ENCODE measurements at places on chromosomes 7 and 10.
A peak's percentile ranks its signal among the peaks of the same experiment; 100 is the strongest.

DNA sequence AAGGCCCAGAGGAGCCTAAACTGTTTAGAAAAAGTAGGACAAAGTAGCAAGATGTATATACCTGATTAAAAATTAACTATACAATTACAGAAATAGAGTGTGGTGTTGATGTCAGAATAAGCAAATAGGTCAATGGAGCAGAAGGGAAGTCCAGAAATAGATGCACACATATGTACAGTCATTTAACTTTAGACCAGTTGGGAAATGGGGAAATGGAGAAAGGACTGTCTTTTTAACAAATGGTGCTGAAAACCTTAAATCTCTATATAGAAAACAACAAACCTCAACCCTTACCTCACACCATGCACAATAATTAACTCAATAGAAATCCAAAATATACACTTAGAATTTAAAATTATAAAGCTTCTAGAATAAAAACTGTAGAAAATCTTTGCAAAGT lies 72.2 kb downstream of the CH25H start:
- ATAC-seq: no peak

DNA sequence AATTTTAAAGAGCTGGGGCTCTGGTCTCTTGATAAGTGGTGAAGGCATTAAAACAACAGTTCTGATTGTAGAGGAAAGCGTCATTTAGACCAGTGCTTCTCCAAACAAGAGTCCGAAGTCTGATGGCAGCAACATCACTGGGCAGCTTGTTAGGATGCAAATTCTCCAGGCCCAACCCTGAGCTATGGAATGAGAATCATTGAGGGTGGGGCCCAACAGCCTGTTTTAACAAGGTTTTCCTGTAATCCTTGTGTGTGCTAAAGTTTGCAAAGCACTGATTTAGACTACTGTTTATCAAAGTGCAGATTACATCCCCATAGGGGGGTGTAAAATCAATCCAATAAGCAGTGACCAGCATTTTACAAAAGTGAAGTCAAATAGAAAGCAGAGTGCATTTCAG lies 2.6 kb upstream of the ZNRF2 start:
- ATAC-seq: no peak

DNA sequence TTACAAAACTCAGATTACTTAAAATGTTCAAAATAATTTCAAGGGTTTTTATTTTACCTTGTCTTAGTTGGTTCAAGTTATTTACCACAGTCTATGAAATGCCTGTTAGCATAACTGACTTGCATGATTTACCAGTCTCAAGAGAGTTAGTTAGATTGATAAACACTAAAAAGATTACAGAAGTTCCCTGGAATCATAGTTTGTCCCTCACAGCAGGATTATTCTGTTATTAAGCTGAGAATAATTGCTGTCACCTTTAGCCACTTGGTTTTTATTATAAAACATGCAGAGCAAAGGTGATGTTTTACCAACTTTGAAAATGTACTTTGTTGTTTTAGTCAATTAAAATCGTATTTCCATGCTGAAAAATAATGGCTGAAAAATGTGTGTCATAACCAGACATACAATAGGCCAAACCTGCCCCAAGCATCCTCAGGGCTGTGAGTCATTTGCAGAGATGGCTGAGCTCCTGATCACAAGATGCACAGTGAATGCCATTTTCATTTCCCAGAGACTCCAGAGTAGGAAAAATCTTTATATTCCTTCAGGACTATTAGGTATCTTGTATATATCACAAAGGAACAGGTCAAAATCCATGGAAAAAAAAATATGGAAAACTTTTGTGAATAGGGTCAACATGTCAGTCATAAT lies 87.8 kb upstream of the DKK1 start:
- ATAC-seq: peak; percentile 54

- ATAC-seq: peak; percentile 13
Observed at GRCh38 chr7:1386623-1387220, 72.5 kb downstream of the MICALL2 start.

DNA sequence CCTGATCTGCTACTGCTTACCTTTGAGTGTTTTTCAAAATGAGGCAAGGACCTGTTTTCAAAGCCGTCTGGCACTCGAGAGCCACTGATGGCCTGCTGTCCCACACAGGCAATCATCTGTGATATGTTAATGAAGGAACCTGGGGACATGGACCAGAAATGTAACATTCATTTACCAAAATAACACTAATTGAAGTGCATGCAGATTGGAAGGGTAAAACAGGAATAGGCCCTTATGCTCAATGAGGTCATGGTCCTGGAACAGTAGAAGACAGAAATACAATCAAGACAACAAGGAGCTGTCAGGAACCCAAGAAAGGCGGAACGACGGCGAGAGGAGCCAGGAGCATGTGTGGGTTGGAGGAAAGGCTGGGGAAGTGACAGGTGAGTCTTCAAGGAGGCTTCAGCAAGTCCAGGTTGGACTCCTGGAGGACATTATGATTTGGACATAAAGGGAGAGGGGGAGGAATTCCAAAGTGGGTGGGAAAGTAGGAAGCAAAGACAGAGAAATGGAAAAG lies 28.3 kb downstream of the POLR3A start:
- no peak for ATAC-seq

DNA sequence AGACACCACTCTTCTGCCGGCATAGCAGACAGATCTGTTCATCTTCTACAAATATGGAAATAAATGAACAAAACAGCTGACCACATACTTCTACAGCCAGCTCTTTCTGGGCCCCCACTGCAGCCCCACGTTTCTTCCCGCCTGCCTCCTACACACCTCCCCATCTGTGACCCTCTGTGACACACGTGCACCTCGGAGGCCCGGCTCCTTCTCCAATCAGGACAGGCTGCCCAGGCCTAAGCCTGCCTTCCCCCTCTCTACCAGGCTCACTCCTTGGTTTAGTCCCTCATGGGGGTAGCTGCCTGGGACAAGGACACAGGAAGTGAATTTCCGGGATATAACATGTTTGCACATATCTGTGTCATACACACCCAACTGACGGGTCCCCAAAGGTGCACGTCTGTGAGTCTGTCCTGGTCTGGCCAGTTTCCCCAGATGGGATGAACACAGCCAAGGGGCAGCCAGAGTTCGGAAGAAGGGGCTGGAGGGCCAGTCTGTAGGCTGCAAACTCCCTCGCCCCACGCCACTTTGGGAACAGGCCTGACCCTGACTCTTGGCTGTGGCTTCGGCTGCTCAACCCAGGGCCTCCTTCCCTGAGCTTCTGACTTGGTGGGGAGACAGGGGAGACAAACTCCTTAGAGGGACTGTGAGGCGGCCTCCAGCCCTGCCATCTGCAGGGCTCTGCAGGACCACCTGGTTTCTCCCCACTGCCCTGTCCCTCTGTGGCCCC lies 30.3 kb downstream of the PITRM1 start:
- ATAC-seq: peak; percentile 17

GRCh38 chr7:155378959-155379871 lies 78.7 kb upstream of the EN2 start:
- no peak for ATAC-seq

DNA sequence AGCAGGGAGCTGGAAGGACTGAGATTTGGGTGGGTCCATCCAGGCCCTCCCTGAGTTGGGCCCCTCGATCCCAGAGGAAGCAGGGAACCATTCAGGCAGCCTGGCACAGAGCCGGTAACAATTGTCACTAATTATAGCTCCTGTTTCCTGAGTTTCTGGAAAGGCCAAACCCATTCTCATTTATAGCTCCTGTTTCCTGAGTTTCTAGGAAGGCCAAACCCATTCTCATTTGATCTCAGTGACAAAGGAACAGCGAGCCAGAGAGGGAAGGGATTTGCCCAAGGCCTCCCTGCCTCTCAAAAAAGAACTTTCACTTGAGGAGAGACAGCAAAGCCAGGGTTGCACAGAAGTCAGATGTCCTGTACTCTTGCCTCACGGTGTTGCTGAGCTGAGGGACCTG lies 521.9 kb downstream of the TYW1 start:
- ATAC-seq: no peak

DNA sequence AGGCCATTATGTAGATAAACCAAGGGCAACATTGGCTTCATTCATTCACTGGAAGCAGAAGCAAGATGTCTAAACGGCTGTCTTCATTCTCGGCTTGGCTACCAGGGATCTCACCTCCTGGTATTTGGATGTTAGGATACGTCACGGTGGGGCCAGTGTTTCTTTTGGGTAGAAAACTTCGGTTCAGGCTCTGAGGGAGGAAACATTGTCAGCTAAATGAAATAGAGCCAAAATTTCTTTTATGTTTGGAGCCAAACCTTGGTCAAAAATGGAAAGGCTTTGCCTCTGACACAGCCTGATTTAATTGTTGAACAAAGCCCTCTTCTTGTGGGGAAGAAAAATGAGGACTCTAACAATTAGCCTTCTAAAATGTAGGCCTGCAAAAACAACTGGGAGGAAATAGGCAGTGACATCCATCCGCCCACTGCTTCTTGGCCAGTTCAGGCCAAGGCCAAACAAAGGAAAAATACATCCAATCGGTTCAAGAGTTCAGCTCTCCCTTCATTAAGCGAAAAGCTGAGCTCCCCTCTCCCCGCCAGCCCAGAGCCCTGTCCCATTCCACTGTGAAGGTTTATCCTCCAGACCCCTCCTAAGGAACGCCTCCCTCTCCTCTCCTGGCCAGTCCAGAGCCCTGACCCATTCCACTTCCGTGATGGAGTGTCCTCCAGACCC lies 44.4 kb downstream of the PFKFB3 start:
- ATAC-seq: peak; percentile 65

GRCh38 chr10:70378122-70378521 lies 4.3 kb downstream of the LRRC20 start:
- ATAC-seq: peak; percentile 75

DNA sequence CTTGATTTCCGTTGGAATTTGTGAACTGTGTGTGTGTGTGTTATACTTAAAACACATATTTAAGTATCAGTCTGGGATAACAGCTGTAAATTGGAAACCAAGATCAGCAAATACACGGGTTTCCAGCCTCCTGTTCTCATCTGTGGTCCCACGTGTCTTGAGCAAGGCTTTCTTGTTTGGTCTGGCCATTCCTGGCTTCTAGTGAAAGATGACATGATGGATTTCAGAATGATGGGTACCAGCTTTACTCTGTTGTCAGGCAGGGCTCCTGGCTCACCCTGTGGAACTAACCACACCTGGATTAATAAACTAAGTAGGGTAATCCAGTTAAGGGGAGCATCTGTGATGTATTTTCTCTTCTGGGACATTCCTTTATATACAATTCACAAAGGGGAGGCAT lies 346.2 kb upstream of the AOAH start:
- ATAC-seq: no peak

GRCh38 chr7:89998554-89998953 lies 155.7 kb upstream of the STEAP1 start:
- no peak for ATAC-seq

- no peak for ATAC-seq
Observed at GRCh38 chr10:86632009-86632800, 22.1 kb upstream of the OPN4 start.

- no peak for ATAC-seq
Observed at GRCh38 chr10:89525556-89525955, 9.8 kb downstream of the SLC16A12 start.

GRCh38 chr7:2192831-2193534 lies 39.8 kb downstream of the MAD1L1 start:
- ATAC-seq: no peak

- peak; percentile 20 for ATAC-seq
Observed at GRCh38 chr7:117871778-117872538, 1.3 kb downstream of the CTTNBP2 start.

- no peak for ATAC-seq
Observed at GRCh38 chr7:67407392-67408071, 410.9 kb downstream of the TYW1 start.

DNA sequence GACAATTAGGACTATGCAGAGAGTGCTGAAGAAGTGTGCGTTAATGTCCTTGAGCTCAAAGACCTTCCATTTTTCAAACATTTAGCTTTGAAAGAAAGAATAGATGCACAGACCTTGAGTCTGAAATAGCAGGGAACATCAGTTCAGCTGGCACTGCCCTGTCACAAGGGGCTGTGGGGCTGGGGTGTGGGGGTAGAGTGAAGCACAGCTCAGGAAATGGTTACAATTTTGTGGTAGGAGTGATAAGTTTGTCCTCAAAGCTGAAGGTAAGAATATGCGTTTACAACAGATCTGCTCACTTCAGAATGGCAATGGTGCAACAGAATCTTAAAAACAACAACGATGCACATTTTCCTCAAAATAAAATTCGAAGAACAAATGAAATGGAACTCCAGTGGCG lies 33.6 kb downstream of the SMKR1 start:
- ATAC-seq: no peak

DNA sequence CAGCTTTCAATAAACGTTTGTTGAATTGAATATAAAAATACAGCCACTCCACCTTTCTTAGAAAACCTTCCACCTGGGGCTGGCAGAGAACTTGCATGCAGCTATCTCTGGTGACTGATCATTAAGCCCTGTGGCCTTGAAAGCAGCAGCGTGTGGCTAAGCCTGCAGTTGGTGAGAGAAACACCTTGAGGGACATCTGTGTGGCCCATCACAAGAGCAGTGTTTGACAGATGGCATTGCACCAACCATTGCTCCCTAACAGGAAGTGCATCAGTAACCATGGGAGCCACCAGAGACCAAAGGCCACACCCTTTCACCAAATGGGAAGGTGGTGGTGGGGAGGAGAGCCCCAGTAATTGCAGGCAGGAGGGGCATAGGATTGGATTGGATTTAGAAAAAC lies 22.4 kb downstream of the RHOBTB1 start:
- ATAC-seq: no peak

GRCh38 chr7:78528964-78529363 lies 730.4 kb downstream of the PHTF2 start:
- ATAC-seq: peak; percentile 65

Data from SK-N-SH treated with all-trans-retinoic acid at 6 μM for 48 hours (cell line).